NCI-H524 treated with DMSO at 0.1 percent for 48 hours (cell line): ENCODE measurements at places on chromosomes 12 and 14.

GRCh38 chr12:101597164-101597563 is 2.4 kb downstream of the MYBPC1 start:
- no peak for DNase-seq

DNA sequence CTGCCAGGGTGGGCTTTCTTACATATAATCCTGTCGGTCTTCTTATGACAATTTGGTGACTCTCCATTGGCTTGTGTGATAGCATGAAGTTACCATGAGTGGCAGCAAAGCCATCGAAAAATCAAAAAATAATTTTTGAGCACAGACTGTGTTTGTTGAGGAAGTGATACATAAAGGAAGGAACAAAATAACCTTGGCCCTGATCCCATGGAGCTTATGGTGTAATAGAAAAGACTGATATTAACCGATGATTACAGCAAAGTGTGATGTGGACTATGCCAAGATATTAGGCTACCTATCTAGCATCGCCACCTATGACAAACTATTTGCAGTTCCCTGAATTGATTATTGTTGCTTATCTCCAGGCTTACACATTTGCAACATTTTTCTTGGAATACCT is 383.2 kb downstream of the AEBP2 start:
- DNase-seq, result no peak

DNA sequence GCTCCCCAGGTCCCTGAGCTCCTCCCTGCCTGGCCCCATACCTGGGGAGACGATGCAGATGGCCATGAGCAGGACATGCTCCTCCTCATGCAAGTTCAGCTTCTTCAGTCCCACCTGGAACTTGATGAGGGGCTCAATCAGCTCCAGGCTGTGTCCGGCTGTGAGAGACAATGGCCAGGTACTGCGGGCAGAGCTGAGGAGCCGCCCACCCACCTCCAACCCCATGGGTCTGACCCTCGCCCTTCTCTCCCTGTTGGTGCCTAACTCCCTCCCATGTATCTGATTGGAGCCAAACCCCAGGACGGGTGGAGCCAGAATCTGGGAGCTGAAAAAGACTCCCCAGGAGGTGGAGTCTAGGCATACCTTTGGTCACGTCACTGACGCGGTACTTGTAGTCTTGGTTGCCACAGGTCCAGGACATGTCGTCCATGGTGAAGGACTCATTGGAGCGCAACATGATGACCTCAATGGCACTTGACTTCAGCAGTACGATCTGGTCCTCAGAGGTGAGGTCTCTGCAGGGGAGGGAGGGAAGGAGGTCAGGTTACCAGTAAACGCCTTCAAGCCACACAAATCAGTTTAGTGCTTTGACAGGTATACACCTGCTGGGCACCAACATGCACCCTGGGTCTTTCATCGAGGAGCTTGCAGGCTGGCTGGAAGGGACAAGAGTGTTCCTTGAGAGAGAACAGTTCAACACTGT is 26.7 kb upstream of the HDAC7 start:
- no peak for DNase-seq

DNA sequence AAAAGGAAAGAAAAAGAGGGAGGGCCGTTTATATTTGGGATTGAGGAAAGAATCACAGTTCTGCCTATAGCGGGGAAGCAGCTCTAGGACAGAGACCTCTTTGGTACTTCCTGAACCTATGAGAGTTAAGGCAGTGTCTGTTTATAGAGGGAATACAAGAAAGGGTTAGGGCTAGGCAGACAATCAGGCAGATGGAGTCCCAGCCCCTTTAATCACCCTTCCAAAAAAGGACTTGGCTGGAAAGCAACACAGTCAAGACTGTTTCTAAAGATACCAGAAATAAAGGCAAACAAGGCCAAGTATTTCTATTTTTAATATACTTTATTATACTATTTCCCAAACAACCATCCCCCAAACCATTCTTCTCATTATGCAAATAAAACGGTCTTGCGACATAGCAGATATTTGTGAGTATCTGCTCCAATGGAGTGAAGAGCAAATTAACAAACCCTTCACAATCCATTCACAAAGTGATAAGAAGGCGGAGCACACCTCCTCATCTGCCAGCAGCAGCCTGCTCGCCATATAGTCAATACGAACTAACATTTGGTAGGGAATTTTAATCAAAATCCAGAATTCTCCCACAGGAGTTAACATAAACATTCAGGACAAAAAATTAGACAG is 697 bp upstream of the GRIP1 start:
- no peak for DNase-seq

GRCh38 chr12:39239490-39240486 is 203.1 kb downstream of the KIF21A start:
- DNase-seq, result no peak

DNA sequence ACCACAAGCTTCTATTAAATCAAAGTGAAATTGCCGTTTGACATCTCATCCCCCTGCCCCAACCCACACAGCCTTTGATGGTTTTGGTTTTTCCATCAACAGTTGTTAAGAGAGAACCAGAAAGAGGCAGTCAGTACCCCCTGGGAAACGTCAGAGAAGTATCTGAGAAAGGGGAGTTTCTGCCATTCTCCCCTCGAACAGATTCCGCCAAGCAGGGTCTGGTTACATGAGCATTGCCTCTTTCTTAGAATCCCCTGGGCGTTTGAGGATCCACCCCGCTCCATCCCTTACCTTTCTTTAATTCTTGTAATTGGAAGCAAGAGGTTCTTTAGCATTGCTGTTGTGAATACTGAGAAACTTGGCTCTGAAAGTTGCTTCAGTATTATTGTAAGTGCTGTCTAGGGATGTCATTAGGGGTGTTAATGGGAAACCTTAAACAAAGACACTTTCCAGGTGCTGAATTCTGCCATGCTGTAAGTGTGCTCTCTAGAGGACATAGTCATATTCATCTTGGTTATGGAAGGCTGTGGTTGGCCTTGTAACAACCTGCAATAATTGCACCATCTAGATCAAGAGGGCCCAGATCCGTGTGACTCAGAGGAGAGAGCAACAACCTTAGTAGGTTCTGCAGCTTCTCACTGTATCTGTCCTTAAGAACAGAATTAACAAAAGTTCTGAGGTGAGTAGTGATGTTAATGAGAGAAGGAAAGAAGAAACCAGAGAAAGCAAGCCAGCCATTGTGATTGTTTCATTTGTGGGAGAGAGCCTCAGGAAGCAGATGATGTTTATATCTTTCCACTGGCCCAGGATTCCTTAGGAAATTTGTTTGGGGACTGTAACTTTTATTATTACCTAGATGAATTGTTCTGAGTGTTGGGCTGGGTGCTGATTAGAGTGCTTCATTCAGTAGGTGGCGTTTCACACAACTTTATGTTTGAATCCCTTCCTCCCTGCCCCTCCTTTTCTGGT is 9.0 kb downstream of the TMBIM6 start:
- DNase-seq, result no peak

DNA sequence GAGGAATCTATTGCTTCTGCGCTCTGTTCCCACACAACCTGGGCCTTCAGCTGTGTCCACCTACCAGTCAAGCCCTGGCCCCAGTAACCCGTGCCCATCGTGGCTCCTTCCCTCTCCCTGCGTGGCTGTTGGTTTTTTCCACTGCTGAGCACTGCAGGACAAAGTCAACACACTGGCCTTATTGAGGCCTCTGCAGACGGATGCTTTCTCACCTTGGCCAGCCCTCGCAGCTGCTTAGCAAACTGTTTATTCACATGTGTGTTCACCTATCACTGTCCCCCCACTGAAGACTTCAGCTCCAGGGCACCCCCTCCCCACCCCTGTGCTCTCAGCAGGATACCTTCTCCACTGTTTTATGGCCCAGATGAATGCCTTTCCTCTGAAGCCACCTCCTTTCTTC is 12.8 kb upstream of the GPX2 start:
- no peak for DNase-seq

GRCh38 chr12:41564816-41565215 is 376.7 kb downstream of the PDZRN4 start:
- DNase-seq, result no peak

DNA sequence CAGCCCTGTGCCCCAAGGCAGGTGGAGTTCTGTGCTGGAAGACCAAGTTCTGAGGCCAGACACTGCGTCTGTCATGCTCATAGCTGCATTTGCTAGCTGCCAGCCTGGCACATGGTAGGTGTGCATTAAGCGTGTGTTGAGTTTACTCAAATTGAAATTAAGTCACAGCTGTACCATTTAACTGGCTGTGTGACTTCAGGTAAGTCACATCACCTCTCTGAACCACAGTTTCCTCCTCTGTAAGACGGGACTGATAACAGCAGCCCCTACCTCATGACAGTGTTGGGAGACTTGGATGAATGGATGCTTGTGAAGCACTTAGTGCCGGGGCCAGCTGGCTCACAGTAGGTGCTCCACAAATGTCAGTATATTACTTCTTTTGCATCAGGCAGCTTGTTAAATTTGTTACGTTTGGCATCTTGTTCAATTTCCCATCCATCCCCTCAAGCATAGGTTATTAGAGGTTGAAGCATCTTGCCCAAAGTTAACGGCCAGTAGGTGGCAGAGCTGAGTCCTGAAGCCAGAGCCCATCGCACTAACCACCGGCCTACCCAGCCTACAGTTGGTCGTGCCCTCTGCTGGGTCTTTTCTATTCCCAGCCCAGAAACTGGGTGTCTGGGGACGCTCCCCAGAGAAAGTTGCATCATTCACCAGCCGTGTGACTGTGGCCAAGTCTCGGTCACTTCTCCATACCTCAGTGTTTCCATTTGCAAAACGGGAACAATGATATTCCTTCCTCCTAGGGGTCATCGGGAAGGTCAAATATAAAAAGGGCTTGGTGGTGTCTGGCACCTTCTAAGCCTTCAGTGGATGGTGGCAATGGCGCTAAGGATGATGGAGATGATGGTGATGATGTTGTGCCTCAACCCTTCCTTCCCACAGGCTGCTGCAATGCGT is 4.5 kb downstream of the DAO start:
- no peak for DNase-seq

GRCh38 chr14:97977651-97978261 is 1180.6 kb downstream of the VRK1 start:
- DNase-seq, result peak; percentile 66

DNA sequence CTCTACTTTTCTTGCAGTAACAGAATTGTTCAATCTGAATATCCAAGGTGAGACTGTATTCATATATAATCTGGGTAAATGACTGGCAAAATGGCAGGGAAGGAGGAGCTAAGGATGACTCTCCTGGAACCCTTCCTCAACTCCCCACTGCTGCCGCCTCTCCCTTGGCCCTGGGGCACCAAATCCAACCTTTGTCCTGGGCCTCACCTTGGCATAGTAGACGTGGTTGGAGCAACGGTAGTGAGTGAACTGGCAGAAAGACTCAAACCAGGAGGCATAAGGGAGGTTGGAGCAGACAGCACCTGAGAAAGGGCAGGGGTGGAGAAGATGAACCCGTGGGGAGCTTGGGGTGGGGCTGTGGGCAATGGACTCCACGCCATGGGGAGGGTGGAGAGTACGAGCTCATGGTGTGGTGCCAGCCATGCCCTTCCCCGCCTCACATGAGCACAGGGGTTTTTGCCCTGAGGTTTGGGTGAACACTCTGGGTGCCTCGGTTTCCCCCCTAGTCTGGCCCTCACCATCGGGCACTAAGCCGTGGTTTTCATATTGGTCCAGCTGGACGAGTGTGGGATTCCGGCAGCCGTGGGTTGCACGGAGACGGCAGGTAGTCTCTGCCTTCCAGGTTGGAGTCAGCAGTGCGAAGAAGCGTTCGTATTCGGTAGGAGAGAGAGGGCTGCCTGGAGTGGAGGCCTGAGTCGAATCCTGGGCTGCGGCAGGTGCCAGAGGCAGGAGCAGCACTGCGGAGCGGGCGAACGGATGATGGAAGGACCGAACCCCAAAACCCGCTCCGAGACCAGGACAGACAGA is 753 bp downstream of the ACRBP start:
- DNase-seq, result no peak

DNA sequence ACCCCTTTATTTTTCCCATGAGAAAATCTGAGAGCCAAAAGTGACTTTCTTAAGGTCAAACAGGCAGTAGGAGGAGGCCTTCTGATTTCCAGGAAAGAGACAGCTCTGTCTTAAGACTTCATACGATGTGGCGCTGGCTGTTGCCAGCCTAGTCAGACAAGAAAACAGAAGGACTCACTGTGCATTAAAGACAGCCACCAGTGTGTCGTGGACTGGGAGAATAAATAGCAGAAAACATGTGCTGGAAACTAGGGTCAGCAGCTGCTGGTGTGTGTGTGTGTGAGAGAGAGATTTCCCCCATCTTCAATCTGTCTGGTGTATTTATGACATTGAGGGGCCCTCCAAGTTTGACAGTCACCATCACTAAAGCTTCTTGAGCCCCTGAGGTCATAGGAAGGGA is 708.6 kb upstream of the TMEM132C start:
- DNase-seq, result no peak

DNA sequence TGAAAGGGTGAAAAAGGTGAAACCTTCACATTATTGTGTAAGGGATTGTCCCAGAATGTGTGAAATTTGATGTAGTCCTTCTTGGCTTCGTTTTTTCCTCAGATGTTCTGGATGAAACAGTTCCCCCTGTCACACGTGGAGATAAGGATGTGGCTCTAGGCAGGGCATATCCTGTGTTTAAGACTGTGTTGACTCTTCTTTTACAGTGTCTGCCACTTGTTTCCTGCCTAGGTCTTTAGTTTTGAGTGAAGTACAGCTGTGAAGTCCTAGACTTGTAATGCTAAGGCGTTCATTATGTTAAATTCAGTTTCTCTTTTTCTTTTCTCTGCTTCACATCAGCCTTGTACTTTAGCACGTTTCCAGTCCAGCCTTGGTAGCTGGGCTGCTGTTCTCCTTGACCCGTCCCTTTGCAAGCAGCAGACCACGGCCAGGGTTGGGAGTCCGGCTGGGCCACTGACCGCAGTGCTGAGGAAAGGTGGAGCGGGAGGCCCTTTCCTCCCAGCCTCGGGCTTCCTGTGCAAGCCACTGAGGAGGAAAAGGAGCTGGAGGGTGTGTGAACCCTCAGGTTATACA is 59.1 kb downstream of the RASSF3 start:
- DNase-seq, result no peak

GRCh38 chr12:67318786-67319185 is 49.6 kb downstream of the CAND1 start:
- DNase-seq, result no peak

DNA sequence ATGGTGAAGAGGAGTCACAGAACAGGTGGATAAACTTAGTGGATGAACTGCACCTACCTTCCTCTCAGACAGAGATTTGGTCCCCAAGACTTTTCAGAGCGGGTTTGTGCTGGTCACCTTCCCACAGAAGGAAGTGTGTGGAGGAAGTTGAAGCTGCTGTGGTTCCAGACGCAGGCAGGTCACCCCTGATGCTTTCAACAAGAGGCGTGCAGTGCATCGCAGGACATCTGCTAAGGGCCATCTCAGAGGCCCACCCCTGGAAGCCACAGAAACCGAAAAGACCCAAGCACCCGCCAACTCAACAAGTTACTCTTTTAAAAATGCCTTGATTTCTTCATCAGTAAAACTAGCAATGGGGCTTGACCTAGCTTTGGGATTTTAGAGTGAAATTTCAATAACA is 1.0 kb upstream of the GPX2 start:
- DNase-seq, result no peak
